ENCODE measurements at places on chromosomes 5 and 9. TPM values are rescaled to one million over a fixed set of nuclear protein-coding genes. Genes with fewer than 3 reads are reported as not detected.

Gene PROB1
- 2.4 TPM for total RNA-seq

Gene IDNK
- total RNA-seq, result 2.6 TPM

Gene NAA35
- 22.4 TPM for total RNA-seq

Gene IL3
- not detected for total RNA-seq

Gene HRH2
- 1.3 TPM for total RNA-seq

Gene GABRA1
- not detected for total RNA-seq

Gene RGS7BP
- total RNA-seq, result not detected

Gene FAM163B
- total RNA-seq, result not detected
